CD4-positive, alpha-beta T cell treated with Interleukin-4 for 4 hours (primary cell): ENCODE measurements at places on chromosomes 16 and 17.

GRCh38 chr16:9192746-9193145 lies 101.3 kb downstream of the HAPSTR1 start:
- DNase-seq, result no peak

DNA sequence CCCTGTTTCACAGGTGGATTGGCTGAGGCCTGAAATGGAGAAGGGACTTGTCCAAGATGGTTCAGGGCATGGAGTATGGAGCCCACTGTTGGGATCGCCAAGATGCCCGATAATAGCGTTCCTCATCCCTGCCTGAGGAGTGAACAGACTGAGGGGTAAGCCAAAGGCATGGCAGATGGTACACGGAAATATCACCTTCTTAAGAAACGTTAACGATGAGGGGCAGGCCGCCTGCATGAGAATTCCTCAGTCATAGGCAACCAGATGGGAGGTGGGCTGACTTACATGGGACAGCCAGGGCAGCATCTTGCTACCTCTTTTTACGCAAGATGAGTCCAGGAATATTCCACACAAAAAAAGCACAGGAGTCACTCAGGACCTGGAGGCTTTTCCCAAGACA lies 188.1 kb downstream of the CCDC182 start:
- DNase-seq, result no peak

DNA sequence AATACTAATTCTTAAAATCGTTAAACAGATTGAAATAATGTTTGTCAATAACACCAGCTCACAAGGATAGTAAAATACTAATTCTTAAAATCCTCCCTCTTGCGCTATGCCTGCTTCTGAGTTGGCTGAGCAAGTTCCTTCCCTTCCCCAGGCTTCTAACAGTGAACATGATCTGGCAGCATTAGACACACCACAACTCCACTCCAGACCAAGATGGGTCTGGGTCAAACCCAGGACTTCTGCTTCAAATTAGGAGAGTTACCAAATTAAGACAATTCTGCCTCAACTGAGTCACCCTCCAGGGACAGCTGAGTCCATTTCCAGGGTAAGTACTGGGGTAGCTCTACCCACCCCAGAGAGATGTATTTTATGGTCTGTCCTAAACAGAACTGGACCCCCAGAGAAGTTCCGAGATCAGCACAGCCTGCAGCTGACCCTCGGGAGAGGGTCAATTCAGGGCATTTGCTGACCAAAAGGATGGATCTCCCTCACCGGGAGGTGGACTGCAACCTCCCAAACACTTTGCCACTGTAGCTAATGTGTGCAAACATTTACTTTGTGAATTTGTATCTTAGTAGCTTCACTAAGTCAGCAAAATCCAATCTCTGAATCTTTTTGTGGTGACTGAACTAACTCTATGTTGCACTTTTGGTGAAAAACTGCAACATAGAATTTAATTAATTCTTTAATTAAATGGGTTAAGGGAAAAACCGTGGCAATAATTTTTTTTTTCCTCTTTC lies 48.8 kb downstream of the ADCY9 start:
- DNase-seq, result no peak

GRCh38 chr17:61279476-61280145 lies 120.0 kb upstream of the TBX2 start:
- DNase-seq, result no peak

DNA sequence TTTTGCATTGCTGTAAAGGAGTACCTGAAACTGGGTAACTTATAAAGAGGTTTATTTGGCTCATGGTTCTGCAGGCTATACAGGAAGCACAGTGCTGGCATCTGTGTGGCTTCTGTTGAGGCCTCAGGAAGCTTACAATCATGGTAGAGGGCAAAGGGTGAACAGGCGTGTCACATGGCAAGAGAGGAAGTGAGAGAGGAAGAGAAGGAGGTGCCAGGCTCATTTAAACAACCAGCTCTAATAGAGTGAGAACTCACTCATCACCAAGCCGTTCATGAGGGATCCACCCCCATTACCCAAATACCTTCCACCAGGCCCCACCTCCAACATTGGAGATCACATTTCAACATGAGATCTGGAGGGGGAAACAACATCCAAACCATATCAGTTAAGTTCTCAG lies 16.4 kb upstream of the CLEC19A start:
- DNase-seq, result no peak

GRCh38 chr16:3234543-3234856 lies 458 bp downstream of the ZNF200 start:
- DNase-seq, result no peak
